Mucosa of descending colon (tissue), 3 donors: ENCODE measurements at places on chromosomes 3 and 15. TPM values are rescaled to one million over a fixed set of nuclear protein-coding genes. Genes with fewer than 3 reads are reported as not detected.

Gene FXR1
- total RNA-seq: 65.2 TPM

Gene RLBP1
- not detected for total RNA-seq

Gene SGO1
- total RNA-seq: 6.6 TPM

Gene FGF7
- 46.7 TPM for total RNA-seq

Gene LNP1
- total RNA-seq: 1.7 TPM

Gene CCDC13
- total RNA-seq: 2.2 TPM

Gene PIF1
- total RNA-seq: 2.6 TPM

Gene GATM
- 21.2 TPM for total RNA-seq

Gene TMEM202
- total RNA-seq: not detected

Gene KLF15
- total RNA-seq: 2.0 TPM

Gene CEP19
- 3.8 TPM for total RNA-seq

Gene ROPN1
- total RNA-seq: 2.0 TPM

Gene CADM2
- 12.8 TPM for total RNA-seq

Gene TERB2
- not detected for total RNA-seq

Gene CMTM8
- 10.5 TPM for total RNA-seq

Gene GABRG3
- total RNA-seq: 0.03 TPM

Gene BTLA
- 0.51 TPM for total RNA-seq
